ENCODE measurements at places on chromosomes 7 and 10.

- no peak for DNase-seq
These were observed 9.1 kb upstream of the PROSER2 start for GRCh38 chr10:11813855-11814567.

DNA sequence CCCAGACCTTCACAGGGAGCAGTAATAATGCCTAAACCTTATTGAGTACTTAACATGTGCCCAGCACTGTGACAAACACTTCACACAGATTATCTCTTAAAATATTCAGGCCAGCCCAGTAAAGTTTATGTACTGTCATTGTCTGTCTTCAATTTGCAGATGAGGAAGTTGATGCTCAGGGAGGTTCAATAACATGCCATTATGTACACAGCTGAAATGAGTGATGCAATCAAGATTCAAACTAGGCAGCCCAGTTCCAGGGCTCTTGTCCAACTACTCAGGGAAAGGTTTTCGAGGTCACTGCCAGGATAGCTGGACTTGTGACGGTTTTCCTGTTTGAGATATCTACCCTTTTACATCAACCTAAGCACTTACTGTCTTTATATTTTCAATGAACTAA, 56.1 kb downstream of the AUTS2 start:
- no peak for DNase-seq

DNA sequence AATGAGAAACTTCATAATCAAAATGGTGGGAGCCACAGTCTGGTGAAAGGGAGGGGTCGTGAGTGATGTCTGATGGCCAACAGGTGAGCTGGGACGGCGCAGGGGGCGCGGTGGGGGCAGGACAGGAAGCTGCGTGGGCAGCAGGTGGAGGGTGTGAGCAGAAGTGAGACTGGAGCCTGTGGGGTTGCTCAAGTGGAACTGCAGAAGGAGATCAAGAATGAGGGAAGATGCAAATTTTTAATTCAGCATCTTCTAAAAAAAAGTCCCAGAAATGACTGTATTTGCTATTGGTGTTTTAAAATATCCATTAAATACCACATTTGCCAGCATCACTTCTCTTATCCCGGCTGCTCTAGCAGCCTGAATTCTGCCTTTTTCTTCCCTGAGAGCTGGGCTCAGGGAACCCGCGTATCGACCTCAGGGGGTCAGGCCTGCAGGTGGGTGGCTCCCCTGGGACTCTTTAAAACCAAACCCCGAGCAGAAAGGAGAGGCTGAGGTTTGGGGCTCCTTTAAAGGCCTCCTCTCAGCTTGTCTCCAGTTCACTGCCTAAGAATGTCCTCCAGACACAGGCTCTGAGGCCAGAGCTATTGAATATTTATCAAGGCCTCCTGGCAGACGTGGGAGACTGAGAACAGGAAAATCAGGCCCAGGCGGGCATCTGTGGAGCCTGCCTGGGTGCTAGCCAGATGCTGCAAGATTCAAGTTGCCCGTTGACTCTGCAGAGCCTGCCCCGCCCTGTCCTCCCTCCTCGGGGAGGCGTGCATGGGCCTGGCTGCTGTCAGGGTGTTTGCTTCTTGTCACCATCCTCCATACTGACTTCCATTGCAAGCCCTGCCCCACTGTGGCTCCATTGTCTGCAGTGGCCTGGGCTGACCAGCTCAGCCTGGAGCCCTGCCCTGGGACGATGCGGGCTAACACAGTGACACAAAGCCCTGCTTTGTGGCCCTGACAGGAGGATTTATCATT, 53.9 kb downstream of the SYPL1 start:
- DNase-seq, result no peak

- DNase-seq, result no peak
These were observed 4.8 kb upstream of the TAS2R38 start for GRCh38 chr7:141978351-141978750.

DNA sequence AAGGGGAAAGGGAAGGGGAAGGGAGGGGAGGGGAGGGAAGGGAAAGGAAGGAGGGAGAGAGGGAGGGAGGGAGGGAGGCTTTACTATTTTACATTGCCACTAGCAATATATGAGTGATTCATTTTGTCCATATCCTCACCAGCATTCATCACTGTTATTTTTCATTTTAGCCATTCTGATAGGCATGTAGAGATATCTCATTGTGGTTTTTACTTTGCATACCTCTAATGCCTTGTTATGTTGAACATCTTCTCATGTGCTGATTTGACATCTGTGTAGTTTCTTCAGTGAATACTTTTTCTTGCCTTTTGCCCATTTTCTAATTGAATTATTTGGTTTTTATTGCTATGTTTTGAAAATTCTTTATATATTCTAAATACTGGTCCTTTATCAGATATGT, 52.7 kb downstream of the GCC1 start:
- no peak for DNase-seq

- DNase-seq, result no peak
These were observed 238.2 kb downstream of the TEX36 start for GRCh38 chr10:125444790-125445189.

GRCh38 chr7:47453093-47454061, 128.5 kb downstream of the TNS3 start:
- peak; percentile 76 for DNase-seq

GRCh38 chr7:30505174-30505697, 607 bp upstream of the GGCT start:
- DNase-seq, result no peak

GRCh38 chr10:86393362-86393761, 26.8 kb upstream of the GRID1 start:
- DNase-seq, result no peak

GRCh38 chr7:3564231-3564630, 263.2 kb downstream of the SDK1 start:
- no peak for DNase-seq

DNA sequence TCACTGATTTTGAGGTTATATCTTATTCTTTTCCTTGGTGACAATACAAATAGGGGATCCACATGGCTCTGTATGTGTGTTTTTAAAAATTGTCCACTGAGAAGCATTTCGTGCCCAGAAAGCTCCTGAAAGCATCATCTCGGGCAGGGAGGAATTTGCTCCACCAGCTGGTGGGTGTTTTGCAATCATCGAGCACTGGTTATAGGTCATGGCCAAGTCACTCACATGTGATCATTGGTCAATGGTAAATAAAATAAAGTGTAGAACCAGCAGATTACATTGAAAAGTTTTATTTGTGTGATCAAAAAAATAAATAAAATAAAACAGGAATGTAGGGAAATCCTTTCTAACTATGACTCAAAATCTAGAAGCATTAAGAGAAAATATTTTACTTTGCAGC, 23.0 kb upstream of the SNX13 start:
- no peak for DNase-seq
